ENCODE measurements at places on chromosomes 5 and 9. TPM values are rescaled to one million over a fixed set of nuclear protein-coding genes. Genes with fewer than 3 reads are reported as not detected.

PCDHB7 gene
- total RNA-seq: 9.8 TPM

SOX30 gene
- total RNA-seq: under 0.01 TPM

IL5 gene
- total RNA-seq: not detected

CD74 gene
- total RNA-seq: 3.3 TPM

MCIDAS gene
- not detected for total RNA-seq

TRIP13 gene
- total RNA-seq: 8.2 TPM

TAF9 gene
- total RNA-seq: 103 TPM

NPR3 gene
- total RNA-seq: 19.2 TPM

NDUFS6 gene
- total RNA-seq: 13.5 TPM

DNA sequence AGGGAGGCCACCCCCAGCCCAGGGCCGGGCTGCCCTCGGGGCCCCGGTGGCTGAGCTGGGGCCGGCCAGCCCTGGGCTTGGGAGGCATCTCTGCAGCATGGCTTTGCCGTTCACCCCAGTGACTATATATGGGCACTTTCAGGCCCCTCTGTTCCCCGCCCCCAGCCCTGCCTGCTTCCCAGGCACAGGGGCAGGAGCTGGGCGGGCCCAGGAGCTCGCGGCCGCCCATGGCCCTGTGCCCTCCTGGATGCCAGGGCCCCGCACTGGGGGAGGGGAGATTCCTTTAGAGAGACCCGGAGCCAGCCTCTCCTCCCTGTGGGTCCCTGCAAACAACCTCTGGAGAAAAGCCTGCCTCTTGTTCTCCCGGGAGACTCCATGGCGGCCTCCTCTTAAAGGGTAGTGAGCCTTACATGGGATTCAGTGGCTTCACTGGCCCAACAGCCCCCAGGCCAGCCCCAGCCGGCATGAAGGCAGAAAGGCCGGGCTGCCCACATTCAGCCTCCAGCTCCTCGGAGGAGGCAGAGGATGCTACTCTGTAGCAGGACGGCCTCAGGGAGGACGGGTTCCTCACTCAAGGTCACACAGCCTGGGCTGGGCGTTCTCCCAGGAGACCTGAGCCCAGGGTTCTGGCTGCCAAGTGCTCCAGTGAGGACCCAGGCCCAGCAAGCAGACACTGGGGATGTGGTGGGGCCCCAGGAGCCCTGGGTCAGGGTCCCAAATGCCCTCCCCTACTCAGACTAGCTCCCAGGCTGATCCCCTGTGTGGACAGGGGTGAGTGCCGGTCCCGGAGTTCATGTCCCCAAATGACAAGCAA is 4.1 kb downstream of the NACC2 start:
- DNase-seq: no peak

DNA sequence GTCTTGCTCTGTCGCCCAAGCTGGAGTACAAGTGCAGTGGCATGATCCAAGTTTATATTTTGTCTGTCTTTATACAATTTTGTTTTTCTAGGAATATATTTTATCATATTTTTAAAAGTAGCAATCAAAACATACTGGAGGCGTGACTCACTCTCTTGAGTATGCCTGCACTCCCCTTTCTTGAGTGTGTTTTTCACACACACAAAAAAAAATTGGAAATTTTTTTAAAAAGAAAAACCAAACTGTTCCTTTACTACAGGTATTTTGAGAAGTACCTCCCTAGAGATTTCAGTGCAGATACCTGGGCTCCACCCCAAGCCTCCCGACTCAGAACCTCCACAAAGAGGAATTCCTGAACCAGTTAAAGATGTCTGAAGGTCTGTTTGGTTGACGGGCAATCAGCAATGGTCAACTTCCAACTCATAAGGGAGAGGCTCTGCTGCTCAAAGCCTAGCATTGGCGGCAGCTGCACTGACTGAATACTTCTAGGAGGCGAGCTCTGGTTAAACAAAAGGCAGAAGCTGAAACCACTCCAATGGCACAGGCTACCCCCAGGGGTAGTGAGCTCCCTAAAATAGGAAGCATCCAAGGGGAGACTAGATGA is 27.4 kb downstream of the PDE6A start:
- no peak for DNase-seq

DNA sequence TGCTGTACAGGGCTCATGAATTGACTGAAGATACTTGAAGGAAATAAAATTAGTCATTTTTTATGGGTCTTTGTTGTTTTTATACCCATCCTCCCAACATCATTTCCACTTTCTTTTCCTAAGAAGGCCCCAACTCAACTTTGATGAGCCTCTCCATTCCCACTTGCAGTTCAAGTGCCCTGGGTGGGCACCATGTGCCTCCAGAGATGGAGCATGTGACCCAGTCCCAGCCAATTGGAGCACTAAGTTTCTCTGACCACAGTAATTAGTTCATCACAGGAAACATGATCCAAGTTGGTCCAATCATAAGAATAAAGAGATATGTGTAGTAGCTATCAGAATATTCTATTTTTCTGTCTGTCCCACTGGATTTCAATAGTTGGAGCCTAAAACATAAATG is 46.9 kb downstream of the HTR4 start:
- DNase-seq: no peak

- DNase-seq: no peak
Observed at GRCh38 chr9:108162664-108163063, 673.1 kb upstream of the KLF4 start.

DNA sequence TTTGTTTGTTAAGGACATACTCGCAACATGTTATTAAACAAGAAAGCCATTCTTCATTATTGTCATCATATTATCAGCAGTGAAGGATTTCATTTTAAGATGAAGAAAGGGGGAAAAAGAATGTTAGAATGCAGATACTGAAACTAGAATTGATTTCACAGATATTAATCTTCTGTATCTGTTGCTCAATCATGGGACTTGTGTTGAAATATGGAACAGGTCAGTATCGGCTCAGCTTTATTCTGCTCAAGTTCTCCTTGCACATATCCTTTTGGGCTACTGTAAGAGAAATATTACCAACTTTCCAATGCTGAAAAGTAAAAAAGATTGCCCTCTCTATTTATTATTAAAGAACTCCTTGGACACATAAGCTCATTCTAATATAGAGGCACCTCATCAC is 13.8 kb upstream of the ANXA1 start:
- no peak for DNase-seq

- DNase-seq: no peak
Observed at GRCh38 chr9:27352457-27353165, 55.7 kb upstream of the EQTN start.

GRCh38 chr5:54624805-54625568 is 107.4 kb downstream of the SNX18 start:
- DNase-seq: no peak

- no peak for DNase-seq
Observed at GRCh38 chr5:7803937-7804336, 47.0 kb downstream of the CFAP90 start.

DNA sequence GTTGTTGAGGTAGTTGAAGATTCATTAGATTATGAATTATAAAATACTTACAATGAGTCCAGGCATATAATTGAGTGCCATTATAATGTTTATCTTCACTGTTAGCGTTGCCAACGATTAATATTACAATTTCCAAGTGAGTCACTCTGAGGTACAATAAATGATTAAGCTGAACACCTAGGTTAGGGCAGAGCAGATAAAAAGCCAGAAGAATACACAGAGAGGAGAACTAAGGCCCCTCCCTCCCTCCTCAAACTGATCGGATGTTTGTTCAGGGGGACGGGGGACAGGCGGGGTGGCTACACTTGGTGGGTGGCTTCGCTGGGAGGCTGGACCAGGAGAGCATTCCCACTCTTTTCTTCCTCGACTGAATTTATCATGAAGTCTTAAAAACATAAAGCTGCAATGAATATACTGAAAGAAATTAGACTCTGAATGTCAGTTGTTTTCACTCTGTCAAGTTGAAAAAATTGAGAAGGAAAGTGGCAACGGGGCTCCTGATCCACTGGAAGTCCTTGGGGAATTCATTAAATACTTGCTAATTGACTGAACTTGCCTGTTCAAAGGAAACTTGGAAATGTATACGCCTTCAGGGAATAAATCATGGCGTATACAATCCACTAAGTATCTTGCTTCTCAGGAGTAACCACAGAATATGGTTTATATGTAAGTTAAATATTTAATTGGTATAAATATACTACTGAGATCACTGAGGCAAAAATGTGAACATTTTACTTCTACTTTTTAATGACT is 198.1 kb downstream of the TSSK1B start:
- no peak for DNase-seq

- no peak for DNase-seq
Observed at GRCh38 chr9:93911801-93912554, 43.2 kb downstream of the BARX1 start.

- DNase-seq: no peak
Observed at GRCh38 chr9:126517833-126518356, 95.8 kb upstream of the LMX1B start.

- no peak for DNase-seq
Observed at GRCh38 chr5:103840600-103840999, 278.0 kb upstream of the NUDT12 start.

GRCh38 chr5:167472566-167473108 is 818.8 kb upstream of the WWC1 start:
- no peak for DNase-seq

DNA sequence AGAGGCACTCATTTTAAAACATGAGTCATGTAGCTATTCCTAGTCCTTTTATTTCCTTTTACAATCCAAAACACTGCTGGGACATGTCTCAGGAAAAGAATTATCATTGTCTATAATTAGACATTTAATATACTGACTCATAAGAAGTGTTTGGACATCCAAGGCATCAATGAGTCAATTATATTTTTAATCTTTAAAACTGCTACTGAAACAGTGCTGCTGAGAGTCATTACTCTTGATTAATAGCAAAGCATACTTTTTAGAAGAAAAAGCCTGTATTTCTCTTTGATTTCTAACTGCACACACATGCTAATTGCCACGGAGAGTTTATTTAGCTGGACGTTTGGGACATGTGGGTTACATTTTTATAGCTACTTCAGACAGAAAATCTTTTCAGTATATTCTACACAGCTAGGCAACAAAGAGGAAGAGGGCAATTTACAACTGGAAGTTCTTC is 1249.0 kb upstream of the CDH18 start:
- DNase-seq: no peak

- no peak for DNase-seq
Observed at GRCh38 chr9:115494393-115494792, 376.4 kb upstream of the TNC start.

- DNase-seq: no peak
Observed at GRCh38 chr5:175728885-175729828, 71.3 kb downstream of the HRH2 start.

- no peak for DNase-seq
Observed at GRCh38 chr9:77935974-77936373, 95.6 kb downstream of the GNAQ start.

- DNase-seq: no peak
Observed at GRCh38 chr5:16687898-16688297, 71.1 kb upstream of the RETREG1 start.

GRCh38 chr5:151214614-151215545 is 9.0 kb downstream of the CCDC69 start:
- no peak for DNase-seq

- DNase-seq: no peak
Observed at GRCh38 chr9:129458155-129458661, 162.7 kb downstream of the C9orf50 start.

DNA sequence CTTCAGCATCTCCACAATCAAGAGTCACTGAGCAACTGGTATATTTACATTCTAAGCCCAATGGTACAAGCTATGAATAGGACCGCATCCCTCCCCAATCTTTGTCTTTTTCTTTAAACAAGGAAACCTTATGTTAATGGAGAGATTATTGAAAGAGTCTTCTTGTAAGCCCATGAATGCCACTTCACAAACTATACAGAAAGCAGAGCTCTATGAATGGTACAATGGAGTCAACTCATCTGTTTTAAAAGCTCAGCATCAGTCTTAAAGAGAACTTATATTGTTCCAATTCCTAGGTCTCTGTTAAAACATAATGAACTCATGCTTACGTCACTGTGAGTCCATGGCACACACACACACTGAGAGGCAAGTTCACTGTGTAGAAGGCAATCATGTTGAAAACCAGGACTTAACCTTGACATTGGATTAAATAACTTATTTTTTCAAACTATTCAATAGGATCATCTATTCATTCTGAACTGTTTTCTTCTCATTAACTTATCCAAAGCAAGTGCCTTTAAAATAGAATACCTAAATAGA is 4.5 kb downstream of the NREP start:
- no peak for DNase-seq

DNA sequence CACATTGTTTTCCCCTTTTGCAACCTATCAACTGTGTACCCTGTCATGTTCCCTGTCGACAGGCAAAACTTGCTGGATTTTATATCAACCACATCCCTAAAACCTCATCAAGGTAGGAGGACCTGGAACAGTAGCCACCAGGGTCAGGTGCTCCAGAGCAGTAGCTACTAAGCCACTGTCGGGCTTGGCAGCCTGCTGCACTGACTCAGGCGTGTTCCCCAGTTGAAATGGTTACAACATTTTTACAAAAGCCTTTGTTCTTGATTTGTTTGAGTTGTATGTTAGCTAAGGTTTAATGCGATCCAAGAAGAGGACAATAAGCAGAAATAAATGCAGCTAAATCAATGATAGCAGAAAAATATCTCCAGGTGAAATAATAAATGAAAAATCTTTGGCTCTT is 407.4 kb upstream of the TLE4 start:
- DNase-seq: no peak

GRCh38 chr5:113581388-113581787 is 67.9 kb downstream of the YTHDC2 start:
- DNase-seq: no peak

DNA sequence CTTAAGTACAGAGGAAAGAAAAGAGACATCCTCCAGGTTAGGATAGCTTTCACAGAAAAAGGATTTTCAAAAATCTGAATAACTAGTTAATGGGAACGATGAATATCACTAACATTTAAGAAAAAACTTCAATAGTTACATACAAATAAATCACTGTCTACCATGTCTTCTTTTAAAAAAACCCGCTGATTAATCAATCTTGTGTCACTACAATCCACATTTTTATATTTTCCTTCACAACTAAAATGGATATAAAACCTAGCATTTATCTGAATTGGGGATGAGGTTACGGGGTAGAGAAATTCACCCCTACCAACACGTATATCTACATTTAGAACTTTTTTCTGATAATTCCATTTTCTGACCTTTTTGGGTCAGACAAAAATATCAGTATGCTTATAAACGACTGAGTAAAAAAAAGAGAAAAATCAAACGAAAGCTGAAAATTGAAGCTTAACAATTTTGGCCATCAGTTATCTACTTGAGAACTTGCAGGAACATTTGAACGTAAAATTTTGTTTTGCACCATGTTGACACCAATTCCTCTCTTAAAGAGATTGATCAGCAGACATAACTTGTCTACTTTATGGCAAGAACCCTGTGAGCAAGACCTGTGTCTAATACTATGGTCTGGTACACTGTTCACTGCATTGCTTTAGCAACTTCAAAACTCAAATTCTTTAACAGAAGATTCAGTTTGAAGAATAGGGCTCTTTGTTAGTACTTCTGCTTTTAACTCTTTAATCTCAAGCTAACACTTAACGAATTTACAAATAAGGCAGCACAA is 4.8 kb downstream of the NR3C1 start:
- no peak for DNase-seq

GRCh38 chr5:105503950-105504349 is 1941.4 kb upstream of the NUDT12 start:
- DNase-seq: no peak

All from frontal cortex (tissue), 4 donors.